ENCODE measurements at places on chromosomes 16 and 17. TPM values are rescaled to one million over a fixed set of nuclear protein-coding genes. Genes with fewer than 3 reads are reported as not detected.

MLKL gene
- 8.6 TPM for total RNA-seq

PARD6A gene
- 3.4 TPM for total RNA-seq

FOXL1 gene
- 8.6 TPM for total RNA-seq

TBC1D3E gene
- not detected for total RNA-seq

KRTAP9-2 gene
- not detected for total RNA-seq

ST6GALNAC2 gene
- total RNA-seq = 23.1 TPM

CHRNE gene
- 0.64 TPM for total RNA-seq

KRT9 gene
- not detected for total RNA-seq

KRT14 gene
- total RNA-seq = 28.1 TPM

CD300E gene
- total RNA-seq = not detected

TEX19 gene
- total RNA-seq = 10.6 TPM

AGRP gene
- total RNA-seq = 1.5 TPM

KRTAP4-3 gene
- total RNA-seq = not detected
